Small intestine (tissue), 16 donors: ENCODE measurements at places on chromosomes 11 and 22.

DNA sequence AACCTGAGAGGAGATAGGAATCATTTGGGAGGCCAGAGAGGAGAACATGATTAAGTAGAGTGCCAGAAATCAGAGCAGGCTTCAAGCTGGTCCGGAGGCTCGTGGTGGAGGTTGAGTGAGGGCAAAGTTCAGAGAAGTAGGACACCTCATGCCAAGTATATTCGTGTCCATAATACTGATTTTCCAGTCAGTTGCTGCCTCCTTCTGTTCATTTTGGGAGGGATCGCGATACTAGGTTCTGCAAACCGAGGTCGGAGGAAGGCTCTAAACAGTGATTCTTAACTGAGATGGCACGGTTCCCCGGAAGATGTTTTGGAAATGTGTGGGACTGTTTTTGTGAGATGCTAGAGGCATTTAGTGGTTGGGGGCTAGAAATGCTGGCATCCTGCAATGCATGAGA lies 13.6 kb upstream of the CD3E start:
- no peak overlapping the region for H3K27ac ChIP-seq
- no peaks in the 10 kb centered on the region for H3K36me3 ChIP-seq
- no peaks in the 10 kb centered on the region for H3K4me1 ChIP-seq
- DNase-seq, result peak; percentile 76
- no peaks in the 10 kb centered on the region for H3K27me3 ChIP-seq

DNA sequence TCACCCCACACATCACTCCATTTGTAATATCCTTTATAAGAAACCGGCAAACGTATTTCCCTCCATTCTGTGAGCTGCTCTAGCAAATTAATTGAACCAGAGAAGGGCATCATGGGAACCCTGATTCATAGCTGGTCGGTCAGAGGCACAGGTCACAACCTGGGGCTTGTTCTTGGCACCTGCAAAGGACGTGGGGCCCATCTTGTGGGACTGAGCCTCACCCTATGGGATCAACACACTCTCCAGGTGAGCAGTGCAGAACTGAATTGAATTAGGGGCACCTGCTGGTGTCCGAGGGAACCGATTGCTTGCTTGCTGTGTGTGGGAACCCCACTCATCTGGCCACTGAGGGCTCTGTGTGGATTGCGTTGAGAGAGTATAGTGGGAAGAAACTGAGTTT lies 145.3 kb downstream of the CTTN start:
- no peak overlapping the region for H3K4me3 ChIP-seq
- DNase-seq, result no peak
- H3K27me3 ChIP-seq, result no peaks in the 10 kb centered on the region
- no peaks in the 10 kb centered on the region for H3K36me3 ChIP-seq
- no peak overlapping the region for H3K27ac ChIP-seq
- no peaks in the 10 kb centered on the region for H3K4me1 ChIP-seq

- DNase-seq, result no peak
- H3K36me3 ChIP-seq, result peaks cover 68% of the 10 kb centered on the region
- H3K27ac ChIP-seq, result no peak overlapping the region
- no peaks in the 10 kb centered on the region for H3K27me3 ChIP-seq
- peaks cover 2% of the 10 kb centered on the region for H3K4me1 ChIP-seq
Observed at GRCh38 chr11:47469361-47470179, 20.6 kb upstream of the RAPSN start.

GRCh38 chr11:134014511-134014910 lies 54.4 kb upstream of the JAM3 start:
- H3K4me1 ChIP-seq, result no peaks in the 10 kb centered on the region
- no peaks in the 10 kb centered on the region for H3K36me3 ChIP-seq
- H3K27me3 ChIP-seq, result peaks cover 11% of the 10 kb centered on the region
- no peak overlapping the region for H3K4me3 ChIP-seq

DNA sequence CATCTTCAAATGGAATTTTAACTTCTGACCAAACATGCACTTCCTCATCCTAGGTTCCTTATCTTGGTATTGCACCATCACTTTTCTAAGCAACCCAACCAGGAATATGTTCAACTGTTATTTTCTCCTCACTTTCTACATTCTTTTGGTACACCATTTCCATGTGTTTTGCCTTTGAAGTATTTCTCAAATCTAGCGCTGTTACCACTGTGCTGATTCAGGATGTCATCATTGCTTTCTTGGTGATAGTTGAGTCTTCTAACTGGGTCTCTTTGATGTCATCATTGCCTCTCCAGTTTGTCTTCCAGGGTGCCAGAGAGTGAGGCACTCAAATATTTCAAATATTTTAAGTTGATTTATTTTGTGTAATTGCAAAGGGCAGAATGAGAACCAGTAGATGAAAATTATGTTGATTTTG lies 47.5 kb downstream of the HORMAD2 start:
- H3K36me3 ChIP-seq, result no peaks in the 10 kb centered on the region
- no peak overlapping the region for H3K27ac ChIP-seq
- H3K4me3 ChIP-seq, result no peak overlapping the region

DNA sequence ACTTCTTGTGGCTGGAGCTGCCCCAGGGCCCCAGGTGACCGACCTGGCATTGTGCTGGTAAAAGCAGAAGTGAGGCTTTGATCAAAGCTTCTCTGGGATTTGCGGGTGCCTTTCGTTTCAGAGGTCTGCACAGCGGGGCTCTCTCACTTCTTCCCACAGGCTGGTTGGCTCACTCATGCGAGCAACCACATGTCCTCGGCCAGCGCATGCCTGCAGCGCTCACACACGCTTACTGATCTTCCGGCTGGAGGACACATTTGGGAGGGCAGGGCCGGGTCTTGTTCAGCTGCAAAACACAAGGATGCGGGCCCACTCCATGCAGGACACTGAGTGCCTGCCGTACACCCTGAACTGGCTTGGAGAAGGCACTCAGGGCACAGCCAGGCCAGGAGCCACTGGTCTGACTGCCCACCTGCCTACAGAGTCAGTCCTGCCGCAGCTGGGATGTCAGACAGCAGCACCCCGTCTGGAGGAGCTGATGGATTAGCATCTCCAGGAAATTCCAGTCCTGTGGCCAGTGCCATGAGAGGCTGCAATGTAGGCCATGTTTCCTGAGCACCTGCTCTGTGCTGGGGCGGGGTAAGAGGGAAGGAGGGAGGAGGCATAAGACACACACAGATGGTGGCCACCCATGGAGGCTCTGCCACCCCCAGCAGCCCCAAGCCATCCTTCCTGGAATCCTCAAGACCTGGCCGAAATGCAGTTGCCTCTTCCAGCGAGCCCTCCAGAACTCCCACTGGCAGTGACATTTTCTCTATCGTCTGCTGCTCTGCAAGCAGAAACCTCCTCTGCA lies 1383.2 kb downstream of the BRD1 start:
- H3K4me3 ChIP-seq, result no peak overlapping the region
- H3K27me3 ChIP-seq, result no peaks in the 10 kb centered on the region
- H3K27ac ChIP-seq, result no peak overlapping the region
- H3K36me3 ChIP-seq, result no peaks in the 10 kb centered on the region
- no peak for DNase-seq
- no peaks in the 10 kb centered on the region for H3K4me1 ChIP-seq

GRCh38 chr22:17888855-17889254 lies 114.6 kb upstream of the BID start:
- no peak for DNase-seq
- no peak overlapping the region for H3K27ac ChIP-seq
- no peaks in the 10 kb centered on the region for H3K27me3 ChIP-seq
- H3K36me3 ChIP-seq, result peaks cover 9% of the 10 kb centered on the region
- no peak overlapping the region for H3K4me3 ChIP-seq

- peak; percentile 77 for DNase-seq
- no peak overlapping the region for H3K4me3 ChIP-seq
- no peak overlapping the region for H3K27ac ChIP-seq
- H3K36me3 ChIP-seq, result no peaks in the 10 kb centered on the region
- peaks cover 13% of the 10 kb centered on the region for H3K4me1 ChIP-seq
- H3K27me3 ChIP-seq, result no peaks in the 10 kb centered on the region
Observed at GRCh38 chr11:76839311-76839710, 21.4 kb upstream of the ACER3 start.

DNA sequence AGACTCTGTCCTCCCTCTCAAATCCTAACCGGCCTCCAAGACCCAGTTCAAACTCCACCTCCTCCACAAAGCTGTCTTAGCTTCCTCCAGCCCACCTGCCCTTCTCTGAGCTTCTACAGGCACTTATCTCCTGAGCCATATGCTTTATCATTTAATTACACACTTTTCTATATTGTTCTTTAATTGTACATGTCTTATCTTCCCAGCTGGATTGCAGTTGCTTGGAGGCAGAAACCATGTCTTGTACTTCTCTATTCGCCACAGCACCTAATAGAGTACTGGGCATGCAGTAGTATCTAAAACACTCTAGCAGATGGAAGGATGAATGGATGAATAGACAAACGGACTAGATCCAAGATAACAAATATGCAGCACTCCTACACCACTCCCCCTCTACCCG lies 11.3 kb downstream of the TRIM29 start:
- no peaks in the 10 kb centered on the region for H3K27me3 ChIP-seq
- no peaks in the 10 kb centered on the region for H3K4me1 ChIP-seq
- DNase-seq, result no peak
- H3K36me3 ChIP-seq, result no peaks in the 10 kb centered on the region
- no peak overlapping the region for H3K4me3 ChIP-seq
- H3K27ac ChIP-seq, result no peak overlapping the region

- H3K36me3 ChIP-seq, result peaks cover 7% of the 10 kb centered on the region
- peak; percentile 9 for DNase-seq
- H3K4me1 ChIP-seq, result no peaks in the 10 kb centered on the region
- H3K27ac ChIP-seq, result no peak overlapping the region
- H3K4me3 ChIP-seq, result no peak overlapping the region
Observed at GRCh38 chr22:45688600-45689080, 17.0 kb downstream of the ATXN10 start.

DNA sequence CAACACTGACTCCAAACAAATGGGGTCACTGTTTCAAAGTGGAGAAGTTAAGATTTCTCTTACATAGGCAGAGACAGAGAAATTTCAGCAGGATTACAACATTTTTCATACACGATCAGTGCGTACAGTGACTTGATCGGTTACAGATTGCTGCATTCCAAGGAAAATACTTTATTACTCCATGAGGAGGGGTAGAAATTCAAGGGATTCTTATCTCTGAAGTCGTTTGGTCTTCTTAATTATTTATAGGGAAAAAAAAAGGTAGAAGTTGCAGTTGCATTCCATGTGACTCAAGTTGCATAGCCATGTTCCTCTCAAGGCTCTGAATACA lies 10.7 kb upstream of the SMIM38 start:
- no peak overlapping the region for H3K4me3 ChIP-seq
- no peaks in the 10 kb centered on the region for H3K36me3 ChIP-seq
- no peaks in the 10 kb centered on the region for H3K27me3 ChIP-seq
- H3K4me1 ChIP-seq, result no peaks in the 10 kb centered on the region

DNA sequence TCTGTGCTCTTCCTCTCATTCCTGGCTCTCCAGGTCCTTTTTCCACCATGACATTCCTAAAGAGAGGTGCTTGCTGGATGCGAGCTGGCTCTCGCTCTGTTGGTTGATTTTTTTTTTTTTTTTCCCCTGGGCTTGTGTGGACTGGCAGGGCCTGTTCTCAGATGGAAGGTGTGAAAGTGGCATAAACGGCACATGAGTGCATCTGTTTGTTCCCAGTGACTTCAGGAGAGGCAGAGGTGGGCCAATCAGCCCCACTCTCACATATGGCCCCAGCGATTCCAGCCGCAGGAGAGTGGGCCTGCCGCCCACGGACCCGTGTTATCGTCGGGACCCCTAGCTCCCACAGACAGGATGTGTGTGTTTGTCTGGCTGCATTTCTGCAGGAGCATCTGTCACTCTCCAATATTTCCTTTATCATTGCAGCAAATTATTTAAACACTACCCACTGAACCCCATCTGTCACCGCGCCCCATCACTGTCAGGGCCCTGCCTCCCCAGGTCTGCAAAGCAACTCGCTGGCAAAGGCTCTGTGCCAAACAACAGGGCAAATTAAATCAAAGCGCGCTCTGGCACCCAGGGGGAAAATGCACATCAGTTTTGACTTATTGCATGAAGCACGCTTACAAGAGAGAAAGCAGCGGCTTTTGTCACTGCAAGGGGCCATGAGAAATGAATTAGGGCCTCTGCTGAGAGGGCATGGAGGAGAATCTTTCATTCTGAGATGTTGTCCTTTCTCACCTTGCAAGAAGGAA lies 886.3 kb downstream of the NTM start:
- no peaks in the 10 kb centered on the region for H3K4me1 ChIP-seq
- no peaks in the 10 kb centered on the region for H3K27me3 ChIP-seq
- no peaks in the 10 kb centered on the region for H3K36me3 ChIP-seq
- H3K27ac ChIP-seq, result no peak overlapping the region
- no peak overlapping the region for H3K4me3 ChIP-seq

GRCh38 chr11:18384157-18384641 lies 10.2 kb upstream of the LDHA start:
- peaks cover 3% of the 10 kb centered on the region for H3K4me1 ChIP-seq
- H3K27ac ChIP-seq, result peak overlapping the region; percentile 92
- H3K27me3 ChIP-seq, result no peaks in the 10 kb centered on the region
- H3K36me3 ChIP-seq, result no peaks in the 10 kb centered on the region
- DNase-seq, result peak; percentile 89

- H3K27ac ChIP-seq, result no peak overlapping the region
- DNase-seq, result no peak
- H3K36me3 ChIP-seq, result no peaks in the 10 kb centered on the region
- no peaks in the 10 kb centered on the region for H3K4me1 ChIP-seq
- H3K4me3 ChIP-seq, result no peak overlapping the region
- H3K27me3 ChIP-seq, result no peaks in the 10 kb centered on the region
Observed at GRCh38 chr11:104061853-104062521, 25.5 kb downstream of the DDI1 start.

DNA sequence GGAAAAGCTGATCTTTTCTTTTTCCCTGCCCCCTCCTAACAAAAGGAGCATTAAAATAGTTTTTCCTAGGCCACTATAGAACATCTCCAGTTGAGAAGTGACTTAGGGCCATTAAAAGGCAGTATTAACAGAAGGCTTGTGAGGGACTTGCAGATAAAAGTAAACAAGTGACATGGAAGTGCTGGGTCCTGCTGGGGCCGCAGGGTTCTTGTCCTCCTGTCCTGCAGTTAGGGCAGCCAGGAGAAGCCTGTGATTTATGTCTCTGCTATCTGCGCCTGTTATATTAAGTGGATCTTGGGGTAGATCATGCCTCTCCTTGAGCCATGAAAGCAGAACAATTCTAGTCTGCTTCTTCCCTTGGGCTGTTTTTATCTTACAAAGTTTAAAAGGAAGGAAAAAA lies 271.4 kb upstream of the C11orf87 start:
- H3K4me1 ChIP-seq, result no peaks in the 10 kb centered on the region
- no peaks in the 10 kb centered on the region for H3K36me3 ChIP-seq
- H3K4me3 ChIP-seq, result no peak overlapping the region
- no peaks in the 10 kb centered on the region for H3K27me3 ChIP-seq
- no peak overlapping the region for H3K27ac ChIP-seq

DNA sequence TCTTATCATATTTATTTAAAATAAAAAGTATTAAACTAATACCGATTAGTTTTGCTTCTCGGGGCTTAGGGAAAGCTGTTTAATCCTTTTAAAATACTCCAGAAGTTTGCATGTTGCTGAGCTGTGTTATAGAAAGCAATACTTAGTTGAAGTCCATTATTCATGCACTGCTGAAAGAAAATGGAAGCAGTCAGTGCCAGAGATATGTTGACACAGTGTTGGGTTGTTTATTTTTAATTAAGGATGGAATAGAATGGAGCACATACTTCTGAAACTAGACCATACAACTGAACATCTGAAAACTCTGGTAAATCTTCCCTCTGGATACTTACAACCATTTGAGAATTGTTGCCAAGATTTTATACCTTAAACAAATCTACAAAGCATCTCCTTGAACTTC lies 282.7 kb upstream of the CCDC179 start:
- no peaks in the 10 kb centered on the region for H3K36me3 ChIP-seq
- no peaks in the 10 kb centered on the region for H3K4me1 ChIP-seq
- no peaks in the 10 kb centered on the region for H3K27me3 ChIP-seq
- no peak overlapping the region for H3K4me3 ChIP-seq

GRCh38 chr11:121236115-121237001 lies 56.2 kb upstream of the SC5D start:
- no peak overlapping the region for H3K4me3 ChIP-seq
- H3K27ac ChIP-seq, result peak overlapping the region; percentile 8
- DNase-seq, result peak; percentile 33
- no peaks in the 10 kb centered on the region for H3K36me3 ChIP-seq
- H3K4me1 ChIP-seq, result no peaks in the 10 kb centered on the region
